ENCODE measurements at places on chromosomes 5 and 9.

DNA sequence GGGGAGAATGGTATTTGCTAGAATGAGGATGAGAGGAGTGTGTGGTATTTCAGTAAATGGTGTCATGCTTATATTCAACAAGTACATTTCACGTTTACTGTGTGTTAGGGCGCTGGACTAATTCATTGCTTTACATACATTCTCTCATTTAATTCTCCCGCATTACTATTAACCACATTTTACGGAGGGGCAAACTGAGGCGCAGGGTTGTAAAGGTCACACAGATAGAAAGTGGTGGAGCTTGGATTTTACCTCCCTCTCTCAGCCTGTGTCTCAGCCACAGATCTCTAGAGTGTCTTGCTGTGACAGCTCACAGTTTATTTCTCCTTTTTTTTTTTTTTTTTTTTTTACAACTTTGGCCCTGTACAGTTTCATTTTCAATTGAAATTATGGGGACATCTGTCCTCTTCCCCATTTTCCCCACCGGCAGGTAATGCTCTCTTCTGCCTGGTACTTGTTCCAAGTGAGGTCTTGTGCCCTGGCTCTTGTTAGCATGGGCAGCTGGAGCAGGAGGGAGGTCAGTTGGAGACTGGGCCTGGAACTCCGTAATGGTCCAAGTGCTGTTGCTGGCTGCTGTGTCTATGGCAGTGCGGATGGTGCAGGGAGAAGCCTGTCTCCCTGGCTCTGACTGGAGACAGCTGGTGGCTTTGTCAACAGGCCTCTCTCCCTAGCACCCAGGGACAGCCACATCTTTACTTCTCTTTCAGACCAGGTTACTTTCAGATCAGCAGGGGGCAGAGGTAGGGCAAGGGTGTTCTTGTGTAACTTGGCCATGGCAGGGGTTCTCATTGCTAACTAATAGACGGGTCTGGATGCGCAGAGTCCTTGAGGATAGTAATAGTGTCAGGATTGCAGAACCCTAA lies 20.5 kb upstream of the NDST1 start:
- no peak for DNase-seq

DNA sequence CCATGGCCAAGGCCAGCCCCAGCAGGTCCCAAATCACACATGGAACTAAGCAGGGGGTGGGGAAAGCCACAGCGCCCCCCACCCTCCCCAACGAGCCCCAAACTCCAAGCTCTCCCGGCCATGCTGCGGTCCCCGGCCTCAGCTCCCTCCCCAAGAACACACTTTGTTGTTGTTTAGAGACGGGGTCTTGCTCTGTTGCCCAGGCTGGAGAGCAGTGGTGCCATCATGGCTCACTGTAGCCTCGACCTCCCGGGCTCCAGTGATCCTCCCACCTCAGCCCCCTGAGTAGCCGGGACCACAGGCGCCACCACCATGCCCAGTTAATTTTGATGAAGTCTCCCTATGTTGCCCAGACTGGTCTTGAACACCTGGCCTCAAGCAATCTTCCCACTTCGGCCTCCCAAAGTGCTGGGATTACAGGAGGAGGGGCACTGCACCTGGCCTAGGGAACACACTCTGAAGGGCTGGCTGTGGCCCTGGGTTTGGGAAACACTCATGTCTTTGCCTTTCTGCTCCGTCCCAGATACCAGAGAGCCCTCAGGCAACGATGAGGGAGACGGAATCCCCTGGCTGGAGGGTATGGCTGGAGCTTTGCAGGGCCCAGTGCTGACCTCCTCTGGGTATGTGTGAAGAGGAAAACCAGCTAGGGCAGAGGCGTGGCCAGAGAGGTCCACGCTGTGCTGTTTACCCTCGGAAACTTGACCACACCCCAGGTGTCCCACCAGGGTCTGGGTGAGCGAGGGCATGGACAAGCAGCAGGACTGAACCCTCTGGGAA lies 53.2 kb upstream of the UBAC1 start:
- no peak for DNase-seq

DNA sequence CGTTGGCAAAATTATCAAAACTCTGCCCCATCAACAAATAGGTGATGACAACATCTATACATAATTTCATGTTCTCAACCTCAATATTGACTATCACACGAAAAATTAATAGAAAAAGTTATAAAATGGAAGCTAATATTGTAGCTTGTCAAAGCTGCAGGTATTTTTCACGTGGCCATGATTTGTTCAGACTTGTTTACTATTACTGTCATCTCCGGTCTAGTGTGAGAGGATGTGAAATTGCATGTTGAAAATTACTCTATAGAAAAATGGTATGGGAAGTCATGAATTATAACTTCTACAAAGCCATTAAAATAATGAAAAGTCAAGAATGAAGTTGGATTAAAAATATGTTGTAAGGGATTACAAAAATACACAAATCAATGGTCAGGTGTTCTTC lies 385.8 kb downstream of the PTPRD start:
- DNase-seq: no peak

- no peak for DNase-seq
Measured at GRCh38 chr9:15332939-15333338, 25.9 kb upstream of the TTC39B start.

DNA sequence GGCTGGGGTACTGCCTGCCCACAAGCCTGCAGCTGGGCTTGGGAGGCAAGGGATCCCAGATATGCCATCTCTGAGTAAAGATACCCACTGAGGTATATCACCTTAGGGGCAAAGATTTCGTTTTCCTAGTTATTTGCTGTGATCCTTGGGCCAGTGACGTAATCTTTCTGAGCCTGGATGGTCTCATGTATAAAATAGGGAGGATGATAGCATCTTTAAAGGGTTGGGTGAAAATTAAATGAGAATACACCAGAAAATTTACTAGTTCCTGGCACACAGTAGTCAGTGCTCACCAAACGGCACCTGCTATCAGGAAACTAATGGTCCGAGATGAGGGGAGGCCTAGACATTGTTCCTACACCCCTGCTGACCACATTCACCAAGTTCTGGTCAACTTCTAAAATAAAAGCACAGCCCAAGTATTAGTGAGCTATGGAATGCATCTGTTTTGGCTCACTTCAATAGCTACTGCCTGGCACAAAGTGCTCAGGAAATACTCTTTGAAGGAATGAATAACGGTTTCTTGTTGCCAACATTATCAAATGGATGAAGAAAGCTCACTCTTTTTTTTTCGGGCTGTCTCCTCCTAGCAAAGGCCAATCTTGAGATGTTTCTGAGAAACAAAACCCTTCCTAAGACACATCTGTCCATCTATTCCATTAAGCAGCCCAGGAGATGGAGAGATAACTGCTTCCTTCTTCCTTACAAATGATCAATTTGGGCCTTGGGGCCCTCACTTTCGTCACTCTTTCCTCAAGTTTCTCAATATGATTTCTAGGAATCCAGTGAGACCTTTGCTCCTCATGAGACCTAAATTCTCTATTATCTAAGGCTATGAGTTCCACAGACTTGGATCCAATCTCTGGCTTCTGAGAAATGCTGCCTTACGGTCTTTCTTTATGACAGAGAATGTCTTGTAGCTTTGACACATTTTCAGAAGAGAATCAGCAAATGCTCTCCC lies 98.2 kb downstream of the DPYSL3 start:
- no peak for DNase-seq

DNA sequence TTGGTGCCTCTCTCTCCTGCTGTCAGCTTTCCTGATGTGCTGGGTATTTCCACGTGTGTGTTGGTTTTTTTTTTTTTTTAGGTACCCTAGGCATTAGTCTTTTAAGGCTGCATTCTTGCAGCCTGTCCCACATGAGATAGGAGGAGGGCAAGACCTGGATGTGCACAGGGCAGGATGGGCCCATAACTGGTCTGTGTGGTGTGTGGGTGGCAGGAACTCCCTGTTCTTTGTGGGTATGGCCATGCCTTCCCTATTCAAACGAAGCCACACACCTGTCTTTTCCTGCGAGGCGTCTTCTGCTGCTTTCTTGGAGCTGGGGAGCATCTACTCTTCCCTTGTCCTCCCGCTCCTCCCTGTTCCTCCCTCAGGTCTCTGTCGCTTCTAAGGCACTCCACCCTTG lies 6.8 kb downstream of the SYK start:
- DNase-seq: no peak

GRCh38 chr9:35910613-35911359 lies 1.5 kb downstream of the SPAAR start:
- peak; percentile 34 for DNase-seq

DNA sequence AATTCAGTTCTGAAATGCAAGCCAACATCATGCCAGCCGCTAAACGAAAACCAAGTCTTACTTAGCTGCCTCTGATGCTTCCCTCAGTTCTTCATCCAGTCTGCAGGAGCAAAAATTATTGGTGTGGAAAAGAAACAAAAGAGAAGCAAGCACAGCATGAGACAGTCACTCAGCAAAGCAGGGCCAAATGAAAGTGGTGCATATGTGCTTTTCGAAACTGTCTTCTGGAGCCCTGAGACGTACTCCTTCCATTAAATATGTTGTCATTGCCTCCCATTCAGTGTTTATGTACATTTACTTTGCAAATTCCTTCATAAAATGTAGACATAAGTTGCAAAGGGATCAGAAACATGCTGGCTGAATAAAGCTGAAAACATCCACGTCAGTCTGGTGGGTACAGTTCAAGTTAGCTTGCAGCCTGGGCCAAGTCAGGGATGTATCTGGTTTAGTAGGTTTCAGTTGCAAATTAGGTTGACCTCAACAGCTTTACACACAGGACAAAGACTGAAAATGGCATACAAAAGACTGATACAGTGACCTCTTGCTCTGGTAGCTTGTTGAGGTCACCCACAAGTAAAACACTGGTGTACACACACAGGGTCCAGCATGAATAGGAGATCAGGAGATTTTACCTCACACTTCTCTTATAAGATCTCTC lies 139.7 kb upstream of the PCA3 start:
- no peak for DNase-seq

DNA sequence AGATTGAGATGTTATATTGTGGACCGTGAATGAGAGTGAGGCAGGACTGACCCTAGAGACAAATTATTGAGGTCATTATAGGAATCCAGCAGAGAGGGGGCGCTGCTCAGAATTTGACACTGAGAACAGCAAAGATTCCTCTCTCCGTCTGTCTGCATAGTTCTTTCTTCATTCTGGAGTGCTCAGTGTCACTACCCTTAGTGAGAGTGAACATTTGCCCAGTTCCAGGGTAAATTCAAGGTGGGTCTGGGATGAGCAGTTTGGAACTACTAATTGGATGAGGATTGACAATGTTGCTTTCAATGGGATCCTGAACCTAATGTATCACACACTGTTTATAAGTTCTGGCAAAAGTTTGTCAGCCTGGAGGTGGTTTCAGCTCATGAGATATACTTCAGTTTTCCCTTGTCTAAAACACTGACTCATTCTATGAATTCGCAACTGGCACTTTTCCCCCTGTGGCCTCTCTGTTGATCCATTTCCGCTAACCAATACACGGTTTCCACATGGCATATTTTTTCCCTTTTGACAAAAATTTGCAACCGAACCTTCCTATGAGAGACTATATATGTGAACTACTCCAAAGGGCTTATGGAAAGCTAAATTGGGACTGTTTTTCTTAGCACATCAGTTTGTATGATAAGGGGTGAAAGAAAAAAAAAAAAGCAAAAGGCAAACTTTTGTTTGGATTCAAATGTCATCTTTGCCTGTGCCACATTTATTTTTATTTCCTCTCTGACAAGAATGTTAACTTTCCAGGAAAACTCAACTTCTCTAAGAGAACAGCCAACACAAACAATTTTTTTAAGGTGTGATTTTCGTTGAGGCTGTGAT lies 1240.7 kb upstream of the WWC1 start:
- no peak for DNase-seq

DNA sequence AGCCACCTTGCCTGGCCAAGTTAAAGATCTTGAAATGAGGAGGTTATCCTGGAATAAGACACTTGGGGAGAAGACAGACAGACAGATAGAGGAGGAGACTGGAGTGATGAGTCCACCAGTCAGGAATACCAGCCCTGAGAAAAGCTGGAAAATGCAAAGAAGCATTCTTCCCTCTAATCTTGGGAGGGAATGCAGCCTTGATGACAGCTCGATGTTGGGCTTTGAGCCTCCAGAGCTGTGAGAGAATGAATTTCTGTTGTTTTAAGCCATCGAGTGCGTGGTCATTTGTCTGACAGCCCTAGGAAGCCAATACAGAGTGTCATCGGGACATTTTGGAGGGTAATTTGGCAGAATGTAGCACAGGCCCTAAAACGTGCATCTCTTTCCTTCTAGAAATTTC lies 199.1 kb upstream of the IER5L start:
- no peak for DNase-seq

DNA sequence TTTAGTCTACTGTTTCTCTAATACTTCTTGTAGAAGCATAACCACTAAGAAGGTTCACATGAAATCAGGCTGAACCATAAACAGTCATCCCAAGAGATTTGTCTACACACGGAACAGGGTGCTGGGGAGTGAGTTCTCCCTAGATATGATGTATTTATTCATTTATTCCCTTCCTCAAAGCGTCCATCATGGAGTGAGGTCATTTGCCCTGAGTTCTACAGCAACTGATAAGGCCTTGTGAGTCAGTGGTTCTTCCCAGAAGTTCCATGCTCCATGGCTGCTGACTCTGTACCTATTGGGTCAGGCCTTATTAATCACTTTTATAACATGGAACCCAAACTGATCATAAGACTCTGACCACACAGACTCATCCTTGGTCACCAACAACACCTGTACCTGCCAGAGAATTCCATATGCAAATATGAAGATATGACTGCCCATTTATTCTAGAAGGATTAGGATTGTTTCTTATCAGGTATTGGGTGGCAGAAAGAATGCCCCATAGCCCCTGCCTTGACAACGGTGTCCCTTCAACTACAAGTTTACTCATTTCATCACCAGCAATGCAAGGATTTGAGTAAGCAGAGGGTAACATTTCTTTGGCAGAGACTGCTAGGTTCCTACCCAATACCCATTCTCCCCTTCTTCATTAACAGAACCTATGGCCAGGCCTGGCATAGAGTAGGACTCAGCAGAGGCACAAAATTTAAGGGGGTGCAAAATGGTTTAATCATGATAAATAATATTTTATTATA lies 118.1 kb downstream of the LHFPL2 start:
- DNase-seq: no peak

GRCh38 chr5:174057206-174057605 lies 11.7 kb downstream of the NSG2 start:
- no peak for DNase-seq

DNA sequence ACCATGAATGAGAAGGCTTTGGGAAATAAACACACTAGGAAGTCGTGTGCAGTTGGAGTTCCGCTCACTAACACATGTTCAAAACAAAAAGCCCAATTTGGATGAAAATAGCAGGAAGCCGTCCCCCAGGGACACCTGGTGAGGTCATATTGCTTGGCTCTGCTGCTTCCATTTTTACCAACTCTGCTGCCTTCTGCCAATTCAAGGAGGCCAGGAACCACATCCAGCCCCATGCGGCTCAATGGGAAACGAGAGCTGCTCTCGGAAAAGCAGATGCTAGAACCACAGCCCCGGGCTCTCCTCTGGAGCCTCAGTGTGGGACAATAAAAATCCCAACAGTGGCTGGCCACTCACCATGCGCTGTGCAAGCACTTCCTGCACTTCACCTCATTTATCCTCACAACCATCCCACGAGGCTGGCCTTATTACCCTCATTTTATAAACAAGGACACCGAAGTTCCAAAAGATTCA lies 13.4 kb downstream of the ADAM19 start:
- no peak for DNase-seq

DNA sequence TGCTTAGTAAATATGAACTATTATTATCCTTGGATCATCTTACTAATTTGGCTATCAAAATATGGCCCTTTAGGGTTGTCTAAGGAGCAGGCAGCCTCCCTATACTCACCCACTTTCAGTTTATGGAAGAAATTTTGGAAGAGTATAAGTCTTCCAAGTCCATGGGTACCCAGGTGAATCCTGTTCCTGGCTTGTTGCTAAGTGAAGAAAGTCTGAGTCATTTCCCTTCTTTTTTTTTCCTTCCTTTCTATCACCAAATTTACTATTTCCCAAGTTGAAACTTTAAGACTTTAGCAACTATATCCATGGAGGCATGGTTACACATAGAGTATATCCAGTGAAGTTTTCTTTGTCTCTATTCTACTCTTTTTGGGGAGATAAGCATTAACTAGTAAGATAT lies 184.0 kb upstream of the ACTBL2 start:
- no peak for DNase-seq
